SHP77 treated with DMSO at 0.1 percent for 48 hours (cell line): ENCODE measurements at places on chromosomes 4 and X.

GRCh38 chr4:4408576-4409335 is 21.9 kb downstream of the NSG1 start:
- DNase-seq, result no peak

DNA sequence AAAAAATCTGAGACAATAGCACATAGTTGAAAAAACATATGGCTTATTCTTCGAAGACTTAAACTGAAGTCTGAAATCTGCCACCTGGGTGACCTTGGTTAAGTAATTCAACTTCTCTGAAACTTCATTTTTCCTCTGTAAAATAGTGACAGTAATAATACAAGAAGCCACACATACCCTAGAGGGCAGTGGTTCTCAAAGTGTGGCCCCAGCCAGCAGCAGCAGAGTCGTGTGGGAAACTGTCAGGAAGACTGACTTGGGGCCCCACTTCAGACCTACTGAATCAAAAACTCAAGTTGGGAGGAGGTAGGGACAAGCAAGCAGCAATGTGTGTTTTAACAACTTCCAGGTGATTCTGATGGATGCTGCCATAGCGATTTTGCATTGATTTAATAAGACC is 249.9 kb downstream of the HNRNPD start:
- no peak for DNase-seq

- no peak for DNase-seq
Observed at GRCh38 chr4:139229534-139230039, 50.4 kb downstream of the MGARP start.

DNA sequence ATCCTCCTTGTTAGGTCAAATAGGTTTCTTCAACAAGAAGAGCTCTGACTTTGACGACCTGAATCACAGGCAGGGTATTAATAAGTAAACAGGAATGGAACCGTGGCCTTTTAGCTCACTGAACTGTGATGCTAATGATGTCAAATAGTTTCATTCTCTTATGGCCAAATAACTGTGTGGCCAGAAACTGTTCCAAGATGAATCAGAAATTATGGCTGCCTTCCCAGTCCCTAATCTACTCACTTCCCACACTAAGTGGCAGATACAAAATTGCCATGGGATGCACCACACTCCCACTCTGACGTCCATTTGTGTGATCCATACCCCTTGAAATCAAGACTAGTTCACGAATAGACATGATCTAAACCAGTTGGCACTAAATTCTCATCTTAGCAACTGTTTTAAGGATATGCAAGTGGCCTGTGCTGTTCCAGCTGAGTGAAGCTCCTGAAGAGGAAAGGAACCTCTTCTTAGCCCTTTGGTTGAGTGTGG is 455.4 kb downstream of the IL15 start:
- DNase-seq, result no peak

DNA sequence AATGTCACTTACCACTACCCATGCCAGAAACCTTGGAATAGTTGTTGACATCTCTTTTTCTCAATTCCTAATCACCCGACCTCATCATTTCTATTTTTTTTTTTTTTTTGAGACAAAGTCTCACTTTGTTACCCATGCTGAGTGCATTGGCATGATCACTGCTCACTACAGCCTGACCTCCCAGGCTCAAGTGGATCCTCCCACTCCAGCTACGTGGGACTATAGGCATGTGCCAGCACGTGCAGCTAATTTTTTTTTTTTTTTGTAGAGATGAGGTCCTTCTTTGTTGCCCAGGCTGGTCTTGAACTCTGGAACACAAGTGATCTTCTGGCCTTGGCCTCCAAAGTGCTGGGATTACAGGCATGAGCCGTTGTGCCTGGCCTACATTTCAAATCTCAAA is 12.0 kb downstream of the KDM6A start:
- no peak for DNase-seq
